ENCODE measurements at places on chromosomes 6 and 20.
A peak's percentile ranks its signal among the peaks of the same experiment; 100 is the strongest.

- no peak for DNase-seq
Measured at GRCh38 chr20:56376331-56376730, 15.7 kb downstream of the AURKA start.

DNA sequence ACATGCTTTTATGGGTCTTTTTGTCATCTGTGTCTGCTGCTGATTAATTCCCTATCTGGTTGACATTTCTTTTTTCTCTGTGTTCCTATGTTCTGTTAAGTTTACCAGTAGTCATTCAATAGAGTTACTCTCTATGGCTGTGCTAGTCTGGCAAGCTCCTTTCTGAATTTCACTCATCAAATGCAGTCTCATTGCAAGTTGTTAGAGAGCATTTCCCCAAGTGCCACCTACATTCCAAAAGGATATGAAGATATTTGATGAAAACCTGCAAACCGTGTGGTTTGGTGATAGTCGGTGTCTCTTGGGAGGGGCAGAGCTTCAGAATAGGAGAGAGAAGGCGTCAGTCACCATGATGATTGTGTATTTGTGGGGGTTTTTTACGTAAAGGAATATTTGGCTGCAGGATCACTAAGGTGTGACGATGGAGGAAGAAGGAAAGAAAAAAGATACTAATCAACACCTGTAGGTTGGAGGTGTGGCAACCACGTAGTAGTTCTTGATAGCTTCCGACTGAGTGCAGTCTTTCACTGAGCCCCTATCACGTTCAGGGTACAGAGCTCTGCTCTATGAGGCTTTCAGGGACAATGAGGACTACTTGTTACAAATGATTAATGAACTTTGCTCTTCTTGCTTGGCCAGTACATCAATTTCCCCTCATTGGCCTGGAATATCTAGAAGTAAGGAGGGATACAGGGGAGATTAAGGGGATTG lies 73.1 kb upstream of the TNFAIP3 start:
- no peak for DNase-seq

GRCh38 chr6:119586250-119586882 lies 236.8 kb upstream of the MAN1A1 start:
- DNase-seq, result no peak

GRCh38 chr6:27478141-27478705 lies 5.3 kb upstream of the ZNF184 start:
- DNase-seq, result no peak

DNA sequence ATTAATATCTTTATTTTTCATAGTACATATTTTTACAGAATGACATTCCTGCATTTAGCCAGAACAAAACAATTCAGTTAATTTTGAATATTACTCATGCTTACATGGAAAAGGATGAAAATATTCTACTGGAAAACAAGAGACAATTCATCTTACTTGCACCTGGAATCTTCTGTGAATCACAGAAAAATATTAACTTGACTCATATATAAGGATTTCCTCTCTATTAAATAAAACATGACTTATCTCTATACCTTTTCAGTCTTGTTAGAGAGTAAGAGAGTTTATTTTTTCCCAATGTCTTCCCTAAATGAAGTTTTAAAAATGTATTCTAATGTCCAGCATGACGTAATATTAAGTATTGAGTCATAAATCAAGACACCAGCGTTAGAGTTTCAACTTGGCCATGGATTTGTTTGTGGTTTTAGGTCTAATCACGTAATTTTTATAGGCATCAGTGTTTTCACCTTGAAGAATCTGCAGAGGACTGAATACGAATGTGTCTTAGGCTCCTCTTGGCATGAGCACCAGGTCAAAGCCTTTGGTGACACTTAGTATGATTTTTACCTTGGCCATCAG lies 445.1 kb upstream of the JAG1 start:
- no peak for DNase-seq

DNA sequence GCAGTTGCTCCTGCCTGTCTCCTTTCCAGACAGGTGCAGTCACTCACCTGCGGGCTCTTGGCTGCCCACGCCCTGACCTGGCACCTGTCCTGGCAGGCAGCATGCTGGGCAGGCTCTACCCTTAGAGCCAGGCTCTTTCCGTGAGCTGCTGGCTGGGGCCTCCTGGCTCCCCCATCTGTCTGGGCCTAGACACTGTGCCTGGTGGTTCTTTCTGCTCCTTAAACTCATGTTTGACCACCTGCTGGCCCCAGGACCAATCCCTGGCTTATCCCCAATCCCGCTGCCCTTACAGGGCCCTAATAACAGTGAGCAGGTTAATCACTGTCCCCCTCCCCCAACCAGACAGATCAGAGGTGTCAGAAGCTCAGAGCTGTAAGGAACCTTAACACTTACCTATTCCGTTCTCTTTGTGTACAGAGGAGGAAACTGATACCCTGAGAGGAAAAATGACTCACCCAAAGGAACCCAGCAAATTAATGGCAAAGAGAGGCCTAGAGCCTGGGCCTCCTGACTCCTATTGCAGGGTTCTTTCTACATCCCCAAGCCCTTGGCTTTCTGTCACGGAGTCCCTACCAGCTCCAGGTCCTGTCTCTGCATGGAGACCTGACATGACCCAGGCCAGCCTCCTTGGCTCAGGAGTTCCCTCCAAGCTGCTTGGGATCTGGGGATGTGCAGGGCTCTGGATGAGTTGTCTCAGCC lies 54.7 kb downstream of the RAB44 start:
- DNase-seq, result peak; percentile 32

- DNase-seq, result no peak
Measured at GRCh38 chr6:166949528-166950442, 6.6 kb downstream of the RNASET2 start.

- DNase-seq, result no peak
Measured at GRCh38 chr20:57480444-57481160, 44.3 kb downstream of the CTCFL start.

DNA sequence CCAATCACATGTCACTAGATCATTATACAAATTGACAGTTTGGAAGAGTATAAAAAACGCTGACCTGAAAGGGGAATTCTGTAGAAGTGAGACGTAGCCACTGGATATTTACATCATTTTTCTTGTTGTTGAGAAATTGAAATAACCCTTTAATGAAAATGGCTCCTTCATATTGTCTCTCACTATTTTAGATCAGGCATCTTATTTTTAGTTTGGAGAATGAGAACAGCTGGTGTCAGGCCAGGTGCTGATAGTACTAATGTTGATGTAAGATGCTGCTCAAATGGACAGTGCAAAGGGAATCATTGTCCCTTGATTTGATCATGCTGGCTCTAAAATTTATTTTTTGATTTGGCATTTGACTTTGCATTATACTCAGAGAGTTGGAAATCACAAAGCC lies 17.4 kb downstream of the NKAIN2 start:
- no peak for DNase-seq

DNA sequence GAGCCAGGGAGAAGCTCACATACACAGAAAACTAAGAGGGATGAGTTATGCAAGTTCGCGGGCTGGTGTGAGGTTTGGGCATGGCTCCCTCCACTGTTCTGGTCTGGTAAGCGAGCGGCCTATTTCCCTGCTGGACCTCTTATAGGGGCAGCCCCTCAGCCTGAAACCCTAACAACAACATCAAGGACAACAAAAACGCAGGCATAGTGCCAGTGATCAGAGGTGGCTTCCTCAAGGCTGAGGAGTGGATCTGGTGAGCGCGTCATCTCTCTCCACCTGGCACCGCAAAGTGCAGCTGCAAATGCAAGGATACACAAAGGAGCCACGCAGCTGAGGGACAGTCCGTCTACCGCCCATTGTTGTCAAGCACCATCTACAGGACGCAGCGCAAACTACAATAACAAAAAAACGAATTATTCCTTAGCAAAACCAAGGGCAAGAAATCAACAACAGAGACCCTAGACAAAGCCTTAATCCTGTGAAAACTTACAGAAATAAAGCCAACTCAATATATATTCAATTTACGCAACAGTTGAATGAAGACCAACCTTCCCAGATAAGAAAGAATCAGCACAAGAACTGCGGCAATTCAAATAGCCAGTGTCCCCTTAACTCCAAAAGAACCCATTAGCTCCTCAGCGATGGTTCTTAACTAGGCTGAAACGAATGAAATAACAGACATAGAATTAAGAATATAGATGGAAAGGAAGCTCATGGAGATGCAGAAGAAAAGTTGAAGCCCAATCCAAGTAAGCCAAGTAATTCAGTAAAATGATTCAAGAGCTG lies 9.2 kb upstream of the DEFB110 start:
- no peak for DNase-seq

DNA sequence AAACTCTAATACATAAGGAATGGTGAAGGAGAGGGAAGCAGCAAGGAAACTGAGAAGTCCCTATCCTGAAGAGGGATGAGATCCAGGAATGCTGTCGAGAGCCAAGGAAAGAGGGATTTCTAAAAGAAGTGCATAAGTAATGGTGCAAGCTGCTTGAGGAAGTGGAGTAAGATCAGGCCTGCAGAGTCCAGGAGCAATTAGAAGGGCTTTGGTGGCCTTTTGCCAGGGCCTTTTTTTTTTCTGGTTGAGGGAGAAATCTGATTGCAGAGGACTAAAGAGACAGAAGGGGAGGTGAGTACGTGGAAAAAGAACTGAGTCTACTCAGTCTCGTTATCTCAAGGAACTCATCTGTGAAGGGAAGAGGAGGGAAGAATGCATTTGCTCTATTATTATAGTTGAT lies 396.2 kb downstream of the UTRN start:
- DNase-seq, result no peak

GRCh38 chr6:158011478-158011920 lies 29.8 kb downstream of the SYNJ2 start:
- DNase-seq, result no peak

- DNase-seq, result no peak
Measured at GRCh38 chr6:161804838-161805237, 531.0 kb upstream of the AGPAT4 start.

GRCh38 chr6:110876170-110876773 lies 1.7 kb downstream of the AMD1 start:
- peak; percentile 81 for DNase-seq

GRCh38 chr6:138647006-138647405 lies 126.6 kb upstream of the CCDC28A start:
- no peak for DNase-seq

- DNase-seq, result no peak
Measured at GRCh38 chr20:5141615-5142014, 14.8 kb downstream of the CDS2 start.

- DNase-seq, result no peak
Measured at GRCh38 chr20:25247000-25247517, 826 bp upstream of the PYGB start.

GRCh38 chr20:19785173-19785982 lies 27.3 kb downstream of the RIN2 start:
- DNase-seq, result no peak

DNA sequence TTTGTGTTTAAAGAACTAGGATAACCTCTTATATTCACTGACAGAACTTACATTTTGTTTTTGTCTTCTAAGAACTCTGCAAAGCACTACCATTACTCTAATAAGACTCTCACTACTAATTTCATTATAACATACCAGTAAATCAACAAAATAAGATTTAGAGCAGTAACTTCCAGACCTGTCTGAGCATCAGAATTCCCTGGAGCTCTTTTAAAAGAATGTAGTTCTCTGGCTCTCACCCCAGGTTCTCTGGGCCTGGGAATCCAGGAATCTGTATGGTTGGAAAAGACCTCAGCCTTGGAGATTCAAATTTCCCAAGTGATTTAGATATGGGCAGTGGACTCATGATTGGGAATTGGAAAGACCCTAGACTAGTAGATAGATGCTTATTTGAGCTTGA lies 89.4 kb downstream of the JAG1 start:
- no peak for DNase-seq

DNA sequence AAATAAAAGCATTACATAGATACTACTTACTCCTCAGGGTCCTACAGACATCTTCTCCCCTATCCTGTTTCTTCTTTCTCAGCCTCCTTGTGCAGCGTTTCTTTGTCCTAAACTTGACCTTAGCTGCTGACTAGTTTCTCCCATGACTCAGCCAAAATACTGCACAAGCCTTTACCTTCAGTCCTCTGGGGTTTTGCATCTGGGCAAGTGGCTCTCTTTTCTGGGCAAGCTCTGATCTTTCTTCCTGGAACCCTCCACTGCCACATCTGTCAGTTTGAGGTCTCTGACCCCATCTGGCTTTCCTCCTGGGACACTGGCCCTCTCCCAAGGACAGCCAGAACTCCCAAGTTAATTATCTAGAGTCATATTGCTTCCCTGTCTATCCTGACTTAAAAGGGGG lies 838.4 kb downstream of the DHX35 start:
- no peak for DNase-seq

GRCh38 chr20:54065601-54066038 lies 4.8 kb downstream of the BCAS1 start:
- no peak for DNase-seq

GRCh38 chr6:50270415-50270814 lies 220.7 kb upstream of the DEFB112 start:
- DNase-seq, result no peak

Measured in stimulated activated naive CD8-positive, alpha-beta T cell treated with anti-CD3 and anti-CD28 coated beads, Interleukin-15, amount 100 ng/mL, for 72 hours (primary cell).